Hippocampal formation (tissue), 2 donors: ENCODE measurements at places on chromosomes 1 and 21.

DNA sequence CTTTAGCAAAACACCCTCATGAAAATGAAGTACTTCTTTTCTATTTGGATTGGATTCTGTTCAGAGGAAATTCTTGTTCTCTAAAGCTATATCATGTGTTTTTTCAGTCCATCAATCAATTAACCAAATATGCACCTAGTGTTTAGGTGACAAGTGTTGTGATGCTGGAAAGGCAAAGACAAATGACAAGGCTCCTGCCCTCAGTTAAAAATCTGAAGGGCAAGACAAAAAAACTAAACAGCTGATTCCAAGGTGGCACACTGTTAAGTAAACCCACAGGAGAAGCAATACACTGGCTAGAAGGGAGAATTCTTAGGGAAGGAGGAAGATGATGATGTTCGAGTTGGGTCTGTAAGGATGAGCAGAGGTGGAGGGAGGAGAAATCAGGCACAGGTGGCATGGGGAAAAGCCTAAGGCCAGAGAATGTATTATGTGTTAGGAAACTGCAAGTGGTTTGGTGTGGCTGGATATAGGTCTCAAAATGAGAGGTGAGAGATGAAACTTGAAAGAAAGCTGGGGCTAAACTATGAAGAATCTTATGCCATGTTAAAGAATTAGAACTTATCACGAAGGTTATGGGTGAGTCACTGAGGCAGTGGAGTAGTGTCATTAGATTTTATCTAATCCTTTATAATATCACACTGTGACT is 51.8 kb upstream of the GFI1 start:
- no peak for DNase-seq

GRCh38 chr1:232036181-232036933 is 409.8 kb downstream of the DISC1 start:
- DNase-seq: no peak

- DNase-seq: no peak
These were observed 28.8 kb downstream of the SHISA4 start for GRCh38 chr1:201917362-201918033.

GRCh38 chr1:215878128-215878527 is 311.0 kb downstream of the KCTD3 start:
- DNase-seq: no peak

GRCh38 chr1:156064615-156065014 is 3.7 kb downstream of the RAB25 start:
- DNase-seq: no peak

- no peak for DNase-seq
These were observed 31.7 kb downstream of the ECE1 start for GRCh38 chr1:21258331-21259134.

DNA sequence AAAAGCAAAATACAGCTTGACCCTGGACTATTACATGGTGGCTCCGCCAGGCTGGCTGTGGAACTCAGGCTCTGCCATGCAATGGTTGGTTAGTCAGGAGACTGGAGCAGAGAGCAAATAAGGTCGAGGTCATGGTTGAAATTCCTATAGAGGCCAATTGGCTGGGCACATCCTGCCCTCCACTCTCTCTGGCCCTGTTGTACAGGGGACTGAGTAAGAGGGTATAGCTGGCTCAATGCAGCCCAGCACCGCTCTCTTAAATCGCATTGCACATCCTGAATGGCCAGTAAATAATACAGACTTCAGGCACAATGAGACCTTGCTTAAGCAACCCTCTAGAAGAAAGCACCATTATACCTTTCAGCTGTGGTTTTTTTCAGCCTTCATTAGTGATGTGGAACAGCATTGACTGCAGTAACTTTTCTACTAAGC is 59.3 kb upstream of the PPP2R5A start:
- no peak for DNase-seq

- DNase-seq: no peak
These were observed 107.9 kb downstream of the S1PR1 start for GRCh38 chr1:101344745-101345144.

DNA sequence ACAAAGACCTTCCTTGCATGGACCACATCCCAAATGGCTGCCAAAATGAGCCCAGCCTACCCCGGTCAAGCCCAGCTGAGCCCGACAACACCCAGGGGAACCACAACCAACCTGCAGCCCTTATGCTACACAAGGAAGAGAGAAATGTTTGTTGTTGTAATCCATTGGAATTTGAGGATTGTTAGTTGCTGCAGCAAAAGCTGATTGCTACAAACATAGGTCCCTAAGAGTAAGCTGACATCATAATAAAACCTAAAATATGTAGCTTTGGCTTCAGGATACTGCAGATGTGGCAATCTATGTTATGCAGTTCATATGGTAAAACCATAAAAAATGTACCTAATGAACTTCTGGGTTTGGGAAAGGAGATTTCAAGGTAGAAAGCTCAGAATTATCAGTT is 65.5 kb upstream of the DNAH14 start:
- no peak for DNase-seq

DNA sequence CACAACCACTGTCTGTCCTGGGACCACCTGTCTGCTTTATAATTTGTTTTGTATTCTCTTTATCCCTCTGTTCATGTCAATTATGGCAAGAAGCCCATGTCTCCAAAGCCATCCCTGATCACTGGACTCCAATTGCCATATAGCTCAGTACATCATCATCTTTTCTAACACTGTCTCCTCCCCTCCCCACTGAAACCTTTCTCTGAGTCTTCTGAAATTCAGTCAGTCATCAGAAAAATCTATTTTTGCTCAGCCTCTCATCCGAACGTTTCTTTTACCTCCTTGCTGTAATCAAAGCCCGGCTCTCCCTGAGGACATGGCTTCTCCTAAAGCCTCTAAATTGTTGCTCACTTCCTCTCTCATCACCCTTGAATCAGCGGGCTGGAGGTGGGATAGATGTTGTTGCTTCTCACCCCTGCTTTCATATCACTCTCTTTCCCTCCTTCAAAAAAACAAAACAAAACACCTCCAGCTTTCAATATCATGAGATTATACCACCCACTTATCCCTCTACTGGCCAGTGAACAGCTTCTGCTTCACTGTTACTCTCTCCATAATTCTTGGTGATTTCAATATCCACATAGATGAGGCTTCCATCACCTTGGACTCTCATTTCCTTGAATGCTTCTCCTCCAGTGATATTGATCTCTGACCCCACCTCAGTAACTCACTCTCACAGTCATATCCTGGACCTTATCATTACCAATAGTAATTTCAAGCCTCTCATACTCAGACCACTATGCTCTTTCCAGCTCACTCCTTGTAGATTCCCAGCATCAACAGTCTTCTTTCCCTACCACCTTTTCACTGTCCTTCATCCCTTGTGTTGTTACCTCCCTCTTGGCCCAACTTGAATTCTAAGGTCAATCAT is 27.8 kb downstream of the RAB3B start:
- no peak for DNase-seq

DNA sequence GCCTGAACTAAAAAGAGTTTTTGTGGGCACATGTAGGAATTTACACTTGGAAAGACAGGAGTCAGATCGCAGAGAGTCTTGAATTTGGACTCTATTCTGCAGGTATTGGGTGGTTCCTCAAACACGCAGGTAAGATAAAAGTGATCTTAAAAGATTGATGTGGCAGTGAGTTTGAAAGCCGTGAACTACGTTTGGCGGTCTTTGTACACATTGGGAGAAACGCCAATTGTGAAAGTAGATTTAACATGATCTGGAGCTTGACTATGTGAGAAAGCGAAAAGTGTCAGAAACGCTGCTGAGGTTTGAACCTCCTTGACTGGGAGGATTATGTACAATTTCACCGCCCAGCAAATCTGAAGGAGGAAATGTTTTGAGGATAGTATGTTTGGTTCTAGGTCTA is 1.5 kb upstream of the PPP2R5A start:
- DNase-seq: no peak
